ENCODE measurements at places on chromosomes 1 and 21.

DNA sequence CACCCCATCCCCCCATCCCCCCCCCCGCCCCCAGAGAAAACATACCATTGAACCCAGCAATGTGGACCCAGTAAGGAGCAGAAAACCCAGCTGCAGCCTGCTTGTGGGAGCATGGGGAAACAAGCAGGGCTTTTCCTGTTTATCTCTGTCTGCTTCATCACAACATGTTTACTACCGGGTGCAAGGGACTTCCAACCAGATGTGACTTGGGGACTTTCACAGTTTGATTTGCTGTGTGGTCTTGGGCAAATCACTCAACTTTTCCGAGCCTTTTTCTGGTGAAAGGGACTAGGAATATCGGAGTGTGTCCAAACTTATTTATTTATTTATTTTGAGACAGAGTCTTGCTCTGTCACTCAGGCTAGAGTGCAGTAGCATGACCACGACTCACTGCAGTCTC, 3.2 kb downstream of the TMCC2 start:
- no peak for DNase-seq

- DNase-seq, result no peak
Measured at GRCh38 chr1:230270559-230271281, 155.4 kb downstream of the PGBD5 start.

GRCh38 chr1:93699503-93700168, 18.0 kb upstream of the BCAR3 start:
- DNase-seq, result no peak

DNA sequence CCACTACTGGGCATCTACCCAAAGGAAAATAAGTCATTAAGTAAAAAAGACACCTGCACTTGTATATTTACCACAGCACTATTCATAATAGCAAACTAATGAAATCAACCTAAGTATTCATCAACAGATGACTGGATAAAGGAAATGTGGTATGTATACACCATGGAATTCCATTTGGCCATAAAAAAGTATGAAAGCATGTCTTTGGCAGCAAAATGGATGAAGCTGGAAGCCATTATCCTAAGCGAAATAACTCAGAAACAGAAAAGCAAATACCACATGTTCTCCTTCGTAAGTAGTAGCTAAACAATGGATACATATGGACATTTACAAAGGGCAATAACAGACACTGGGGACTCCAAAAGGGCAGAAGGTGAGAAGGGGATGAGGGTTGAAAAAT, 485.7 kb upstream of the BRINP3 start:
- DNase-seq, result no peak

DNA sequence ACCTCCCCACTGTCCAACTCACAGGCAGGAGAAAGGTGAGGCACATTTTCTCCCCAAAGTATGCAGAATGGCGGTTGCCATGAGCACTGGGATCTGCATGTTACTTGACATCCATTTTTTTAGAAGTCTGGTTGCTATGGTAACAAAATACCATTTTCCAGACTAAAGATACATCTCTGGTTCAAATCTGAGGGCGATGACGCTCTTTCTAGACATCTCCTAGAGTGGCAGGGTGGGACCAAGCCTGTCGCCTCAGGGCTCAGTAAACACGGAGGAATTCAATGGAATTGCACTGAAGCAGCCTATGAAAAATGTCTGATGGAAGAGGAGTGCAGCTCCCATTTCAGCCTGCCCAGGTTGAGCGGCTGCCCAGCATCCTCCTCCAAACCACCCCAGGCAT, 21.5 kb upstream of the FAM43B start:
- no peak for DNase-seq

DNA sequence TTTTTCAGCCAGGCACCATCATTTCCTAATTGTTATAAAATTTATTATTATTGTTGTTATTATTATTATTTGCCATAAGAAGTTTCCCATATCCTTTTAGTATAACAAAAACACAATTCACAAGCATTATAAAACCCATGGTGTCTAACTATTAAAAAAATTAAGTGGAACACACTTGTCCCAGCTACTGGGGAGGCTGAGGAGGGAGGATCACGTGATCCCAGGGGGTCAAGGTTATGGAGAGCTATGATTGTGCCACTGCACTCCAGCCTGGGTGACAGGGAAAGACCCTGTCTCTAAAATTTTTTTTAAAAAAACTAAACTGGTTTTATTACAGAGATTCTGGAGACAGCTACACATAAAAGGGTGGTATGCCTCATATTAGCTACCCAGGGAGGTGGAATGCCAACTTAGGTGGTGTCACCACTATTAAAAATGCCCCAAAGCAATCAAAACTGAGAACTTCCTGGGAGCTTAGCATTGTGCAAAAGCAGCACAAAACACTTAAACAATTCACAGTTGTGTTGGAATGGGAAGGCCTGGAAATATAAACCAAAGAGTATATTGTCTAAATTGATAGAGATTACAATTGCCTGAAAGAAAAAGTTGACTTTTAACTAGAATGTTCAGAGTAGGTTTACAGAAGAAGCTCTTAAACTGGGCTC, 8.7 kb upstream of the RGS4 start:
- DNase-seq, result no peak

DNA sequence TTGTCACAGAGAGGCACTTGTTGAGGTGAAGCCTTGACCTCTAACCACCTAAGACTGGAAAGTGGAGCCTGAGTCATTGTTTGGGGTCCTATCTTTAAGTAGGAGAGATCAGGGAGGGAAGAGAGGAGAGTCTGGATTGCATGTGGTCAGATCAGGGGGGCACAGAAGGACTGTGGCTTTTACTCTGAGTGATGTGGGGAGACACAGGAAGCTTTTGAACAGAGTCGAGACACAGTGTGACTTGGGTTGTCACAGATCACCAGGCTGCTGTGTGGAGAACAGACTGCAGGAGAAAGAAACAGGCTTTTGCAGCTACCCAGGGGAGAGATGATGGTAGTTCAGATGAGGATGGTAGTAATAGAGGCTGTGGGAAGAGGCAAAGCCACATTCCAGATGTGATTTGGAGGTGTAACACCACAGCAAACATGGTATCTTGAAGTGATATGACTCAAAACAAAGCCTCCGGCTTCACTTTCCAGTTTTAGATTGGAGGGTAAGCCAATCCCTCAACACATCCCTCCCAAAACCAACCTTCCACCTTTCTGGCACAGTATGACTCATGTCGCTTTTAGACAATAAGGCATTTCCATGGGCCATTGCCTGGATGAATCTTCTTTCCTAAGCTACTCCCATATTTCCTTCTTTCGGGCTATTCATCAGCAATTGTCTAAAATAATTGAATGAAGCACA, 125.8 kb upstream of the SLC44A3 start:
- DNase-seq, result no peak

GRCh38 chr1:86739648-86740509, 35.5 kb downstream of the SH3GLB1 start:
- DNase-seq, result no peak

- no peak for DNase-seq
Measured at GRCh38 chr21:43289966-43290365, 121.2 kb downstream of the CRYAA start.

DNA sequence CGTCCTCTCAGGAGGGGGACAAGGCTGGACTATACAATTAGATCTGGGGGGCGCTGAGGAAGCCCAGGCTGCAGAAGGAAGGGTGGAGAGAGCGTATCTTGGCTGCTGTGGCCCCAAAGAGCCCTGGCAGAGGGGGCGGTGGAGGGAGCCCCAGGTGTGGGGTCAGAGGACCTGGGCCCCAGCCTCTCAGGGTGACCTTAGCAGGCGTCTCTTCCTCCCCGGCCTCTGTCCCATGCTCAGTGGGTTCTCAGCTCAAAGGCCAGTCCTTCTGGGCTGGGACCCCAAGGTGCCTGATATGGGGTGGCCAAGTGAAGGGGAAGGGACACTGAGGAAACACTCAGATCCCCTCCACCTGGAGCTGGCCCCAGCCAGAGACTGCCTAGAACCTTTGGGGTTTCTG, 1.8 kb downstream of the FAM131C start:
- DNase-seq, result no peak
